ENCODE measurements at places on chromosomes 7 and 10. TPM values are rescaled to one million over a fixed set of nuclear protein-coding genes. Genes with fewer than 3 reads are reported as not detected.

Gene GIMAP5
- polyA plus RNA-seq = 17.1 TPM

Gene OR6V1
- polyA plus RNA-seq = not detected

Gene ICA1
- 4.2 TPM for polyA plus RNA-seq

Gene FRA10AC1
- polyA plus RNA-seq = 2.0 TPM

Gene IL6
- 0.28 TPM for polyA plus RNA-seq

Gene HHEX
- polyA plus RNA-seq = 51.2 TPM

Gene SPDYE2
- polyA plus RNA-seq = not detected

Gene ACTL6B
- polyA plus RNA-seq = not detected

DNA sequence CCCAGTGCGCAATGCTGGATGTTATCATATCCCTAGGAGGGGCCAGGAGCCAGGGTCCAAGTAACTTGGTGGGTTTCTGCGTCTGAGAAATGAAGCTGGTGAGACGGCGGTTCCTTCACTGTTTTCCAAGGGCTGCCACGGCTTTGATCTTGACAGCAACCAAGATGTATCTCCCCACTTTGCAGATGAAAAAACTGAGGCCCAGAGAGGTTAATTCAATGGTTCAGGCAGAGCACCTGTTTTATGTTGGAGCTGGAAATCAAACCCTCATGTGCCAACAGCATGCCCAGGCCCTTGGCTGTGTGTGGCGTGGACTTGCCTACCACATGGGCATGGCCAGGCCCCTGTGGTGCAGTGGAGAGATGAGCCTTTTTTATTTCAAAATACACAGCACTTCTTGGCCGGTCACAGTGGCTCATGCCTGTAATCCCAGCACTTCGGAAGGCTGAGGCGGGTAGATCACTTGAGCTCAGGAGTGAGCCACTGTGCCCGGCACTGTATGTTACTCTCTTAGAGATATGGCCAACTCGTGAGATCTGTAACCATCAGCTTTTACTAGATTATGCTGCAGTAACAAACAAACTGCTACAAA, 225.2 kb upstream of the SH2B2 start:
- H3K27ac ChIP-seq = peak overlapping the region; percentile 85
- H3K4me3 ChIP-seq = no peak overlapping the region
- DNase-seq = no peak

- peak overlapping the region; percentile 52 for H3K4me3 ChIP-seq
- H3K4me1 ChIP-seq = peaks cover 12% of the 10 kb centered on the region
- H3K27me3 ChIP-seq = no peaks in the 10 kb centered on the region
- no peak overlapping the region for H3K27ac ChIP-seq
These were observed 43.8 kb upstream of the RPA3 start for GRCh38 chr7:7761974-7762779.

Gene TEX47
- not detected for polyA plus RNA-seq
